Large intestine (tissue), 12 donors: ENCODE measurements at places on chromosomes 11 and 22. TPM values are rescaled to one million over a fixed set of nuclear protein-coding genes. Genes with fewer than 3 reads are reported as not detected.

MCHR1 gene
- polyA plus RNA-seq = 0.09 TPM

- H3K4me3 ChIP-seq = peak overlapping the region; percentile 98
- DNase-seq = no peak
- H3K4me1 ChIP-seq = peaks cover 6% of the 10 kb centered on the region
Measured at GRCh38 chr11:96388891-96389719, 607 bp downstream of the CCDC82 start.

FGF4 gene
- 0.03 TPM for polyA plus RNA-seq

CNTF gene
- polyA plus RNA-seq = 1.4 TPM

DNA sequence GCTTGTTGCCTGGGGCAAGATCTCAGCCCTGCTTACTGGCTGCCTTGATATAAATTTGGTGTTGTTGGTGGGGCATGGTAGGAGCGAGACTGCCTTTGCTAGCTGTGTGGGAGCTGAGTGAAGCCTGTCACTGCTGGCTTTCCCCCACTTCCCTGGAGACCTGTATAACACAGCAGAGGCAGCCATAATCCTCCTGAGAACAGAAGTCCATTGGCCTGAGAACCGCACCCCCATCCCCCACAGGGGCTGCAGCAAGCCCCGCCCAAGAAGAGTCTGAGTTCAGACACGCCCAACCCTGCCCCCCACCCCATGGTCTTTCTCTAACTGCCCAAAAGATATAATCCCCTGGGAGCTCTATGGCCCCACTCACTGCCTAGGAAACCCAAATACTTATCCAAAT, 39.2 kb upstream of the ARHGAP42 start:
- DNase-seq = no peak
- H3K4me1 ChIP-seq = no peaks in the 10 kb centered on the region
- no peaks in the 10 kb centered on the region for H3K27me3 ChIP-seq
- H3K4me3 ChIP-seq = no peak overlapping the region
- no peaks in the 10 kb centered on the region for H3K36me3 ChIP-seq
- no peak overlapping the region for H3K27ac ChIP-seq
